ENCODE measurements at places on chromosomes 11 and 22. TPM values are rescaled to one million over a fixed set of nuclear protein-coding genes. Genes with fewer than 3 reads are reported as not detected.

SYT7 gene
- total RNA-seq = 0.23 TPM

TMA7B gene
- 0.96 TPM for total RNA-seq

SLC22A12 gene
- total RNA-seq = not detected

SESN3 gene
- 63.4 TPM for total RNA-seq

OR8G1 gene
- total RNA-seq = not detected

ALDH3B1 gene
- total RNA-seq = not detected
